ENCODE measurements at places on chromosomes 12 and 14.

- DNase-seq: no peak
These were observed 199.4 kb upstream of the LRIG3 start for GRCh38 chr12:59119676-59120075.

GRCh38 chr12:112836736-112837628 lies 45.4 kb downstream of the RPH3A start:
- DNase-seq: no peak

GRCh38 chr12:32589165-32589865 lies 89.8 kb upstream of the DNM1L start:
- DNase-seq: no peak

- no peak for DNase-seq
These were observed 22.3 kb upstream of the HECTD1 start for GRCh38 chr14:31229638-31230572.

GRCh38 chr12:111056618-111057521 lies 136.5 kb upstream of the MYL2 start:
- peak; percentile 38 for DNase-seq

- DNase-seq: no peak
These were observed 100.4 kb downstream of the TTC6 start for GRCh38 chr14:37695866-37696265.

DNA sequence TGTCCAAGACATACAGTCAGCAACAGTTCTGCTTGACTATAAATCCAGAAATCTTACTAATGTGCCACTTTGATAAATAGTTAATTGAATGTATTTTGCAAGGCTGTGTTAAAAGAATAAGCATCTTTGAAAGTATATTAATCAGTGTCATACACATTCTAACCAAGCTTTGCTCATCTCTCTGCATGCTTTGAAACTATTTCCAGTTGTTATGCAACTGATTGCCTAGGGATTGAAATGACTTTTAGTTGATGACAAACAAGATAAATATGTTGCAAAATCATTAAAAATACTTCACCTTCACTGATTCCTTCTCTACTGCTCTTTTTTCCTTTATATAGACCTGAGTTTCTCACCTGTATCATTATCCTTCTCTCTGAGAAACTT lies 91.3 kb downstream of the AEBP2 start:
- DNase-seq: no peak

DNA sequence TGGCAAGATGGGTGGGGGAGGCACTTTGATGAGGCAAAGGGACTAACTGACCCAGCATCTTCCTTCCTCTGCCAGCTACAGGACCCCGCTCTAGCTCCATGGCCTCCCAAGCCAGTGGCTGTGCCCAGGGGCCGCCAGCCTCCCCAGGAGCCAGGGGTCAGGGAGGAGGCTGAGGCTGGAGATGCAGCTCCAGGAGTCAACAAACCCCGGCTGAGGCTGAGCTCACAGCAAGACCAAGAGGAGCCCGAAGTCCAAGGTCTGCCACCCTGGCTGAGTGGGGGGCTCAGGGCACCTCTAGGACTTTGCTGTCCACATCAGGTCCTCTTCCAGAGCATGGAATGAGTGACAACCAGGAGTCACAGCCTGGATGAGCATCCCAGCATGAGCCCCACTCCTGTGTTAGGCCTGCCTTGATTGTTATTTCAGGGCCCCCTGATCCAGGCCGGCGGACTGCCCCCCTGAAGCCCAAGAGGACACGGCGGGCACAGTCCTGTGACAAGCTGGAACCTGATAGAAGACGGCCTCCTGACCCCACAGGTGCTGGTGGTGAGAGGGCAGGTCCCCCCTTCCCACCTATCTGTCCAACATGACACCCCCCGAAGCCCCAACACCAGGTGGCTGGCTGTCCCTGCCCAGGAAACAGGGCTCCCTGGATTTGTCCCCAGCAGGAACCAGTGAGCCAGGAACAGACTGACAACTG lies 2.5 kb upstream of the CPNE6 start:
- no peak for DNase-seq

GRCh38 chr14:22657861-22658260 lies 13.7 kb upstream of the OR6J1 start:
- no peak for DNase-seq

GRCh38 chr14:99564256-99564925 lies 39.6 kb downstream of the CCDC85C start:
- DNase-seq: no peak

DNA sequence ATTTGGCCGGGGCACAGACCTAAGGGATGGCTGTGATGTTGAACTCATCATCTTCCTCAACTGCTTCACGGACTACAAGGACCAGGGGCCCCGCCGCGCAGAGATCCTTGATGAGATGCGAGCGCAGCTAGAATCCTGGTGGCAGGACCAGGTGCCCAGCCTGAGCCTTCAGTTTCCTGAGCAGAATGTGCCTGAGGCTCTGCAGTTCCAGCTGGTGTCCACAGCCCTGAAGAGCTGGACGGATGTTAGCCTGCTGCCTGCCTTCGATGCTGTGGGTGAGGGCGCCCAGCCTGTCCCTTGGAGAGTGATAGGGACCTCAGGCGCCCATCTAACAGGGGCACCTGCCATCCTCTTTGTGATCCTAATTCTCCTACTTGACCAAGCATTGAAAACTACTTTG lies 12.4 kb downstream of the OAS3 start:
- no peak for DNase-seq

GRCh38 chr12:28844718-28845117 lies 304.4 kb upstream of the FAR2 start:
- no peak for DNase-seq

DNA sequence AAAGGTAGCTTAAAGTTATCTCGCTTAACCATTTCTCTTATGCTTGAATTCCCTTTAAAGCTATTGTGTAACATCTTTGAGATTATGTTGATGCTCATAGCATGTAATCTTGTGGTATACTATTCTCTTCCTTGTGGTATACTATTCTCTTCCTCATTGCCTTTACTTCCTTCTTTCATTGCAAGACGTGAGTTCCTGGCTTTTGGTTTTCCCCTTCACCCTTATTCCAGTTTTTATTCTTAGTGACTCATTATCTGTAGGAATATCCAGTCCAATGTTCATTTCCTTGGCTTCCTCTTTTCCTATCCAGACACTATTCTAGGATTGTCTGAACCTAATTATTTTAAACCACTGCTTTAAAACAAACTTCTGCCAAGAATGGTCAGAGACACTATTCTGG lies 564.0 kb downstream of the CCER1 start:
- no peak for DNase-seq
